ENCODE measurements at places on chromosomes 13 and 19.

DNA sequence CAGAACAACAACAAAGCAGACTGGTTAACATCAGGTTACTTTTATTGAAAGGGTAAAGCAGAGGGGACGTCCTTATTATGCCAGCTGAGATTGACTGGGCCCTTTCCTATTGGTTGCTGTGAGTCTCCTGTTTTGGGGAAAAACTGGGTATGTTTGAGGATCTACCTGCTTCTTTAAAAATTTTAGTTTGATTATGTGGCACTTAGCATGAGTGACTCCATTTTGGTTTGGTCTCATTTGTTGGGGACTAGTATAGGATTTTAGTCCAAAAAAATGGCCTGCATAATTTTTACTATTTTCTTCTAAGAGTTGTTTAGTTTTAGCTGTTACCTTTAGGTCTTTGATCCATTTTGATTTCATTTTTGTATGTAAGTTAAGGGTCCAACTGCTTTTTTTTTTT, 14.4 kb downstream of the ZNF627 start:
- DNase-seq, result no peak

DNA sequence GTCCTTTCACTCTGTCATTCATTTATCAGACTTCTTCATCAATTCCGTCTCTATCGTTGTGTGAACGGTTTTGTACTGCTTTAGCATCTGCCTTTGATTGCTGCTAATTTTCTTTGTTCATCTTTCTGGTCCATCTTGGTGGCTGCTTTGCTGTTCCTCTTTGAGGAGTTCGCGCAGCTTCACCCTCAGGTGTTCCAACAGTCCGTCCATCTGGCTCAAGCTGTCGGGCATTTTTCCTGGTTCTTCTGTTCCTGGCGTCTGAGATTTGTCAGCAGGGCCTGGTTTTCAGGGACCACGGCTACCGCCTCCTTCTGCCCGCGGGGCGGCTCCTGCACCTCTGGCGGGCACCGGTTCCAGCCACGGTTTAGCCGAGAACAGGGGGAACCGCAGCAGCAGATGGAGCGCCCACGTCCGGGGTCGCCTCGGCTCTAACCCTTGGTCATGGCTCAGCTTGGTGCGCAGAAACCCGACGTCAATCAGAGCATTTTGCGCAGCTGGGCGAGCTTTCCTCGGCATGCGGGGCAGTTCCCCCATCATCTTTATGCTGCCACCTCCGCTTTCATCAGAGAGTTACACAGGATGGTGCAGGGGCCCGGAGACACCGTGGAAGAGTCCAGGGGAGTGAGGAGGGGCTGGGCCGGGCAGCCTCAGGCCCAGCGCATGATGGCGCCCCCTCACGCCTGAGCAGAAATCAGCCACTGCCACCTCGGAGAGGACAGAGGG, 89.5 kb downstream of the ZNF100 start:
- no peak for DNase-seq

GRCh38 chr13:37667702-37668101, 69.1 kb upstream of the POSTN start:
- no peak for DNase-seq

GRCh38 chr13:108313382-108313781, 43.9 kb downstream of the TNFSF13B start:
- no peak for DNase-seq

DNA sequence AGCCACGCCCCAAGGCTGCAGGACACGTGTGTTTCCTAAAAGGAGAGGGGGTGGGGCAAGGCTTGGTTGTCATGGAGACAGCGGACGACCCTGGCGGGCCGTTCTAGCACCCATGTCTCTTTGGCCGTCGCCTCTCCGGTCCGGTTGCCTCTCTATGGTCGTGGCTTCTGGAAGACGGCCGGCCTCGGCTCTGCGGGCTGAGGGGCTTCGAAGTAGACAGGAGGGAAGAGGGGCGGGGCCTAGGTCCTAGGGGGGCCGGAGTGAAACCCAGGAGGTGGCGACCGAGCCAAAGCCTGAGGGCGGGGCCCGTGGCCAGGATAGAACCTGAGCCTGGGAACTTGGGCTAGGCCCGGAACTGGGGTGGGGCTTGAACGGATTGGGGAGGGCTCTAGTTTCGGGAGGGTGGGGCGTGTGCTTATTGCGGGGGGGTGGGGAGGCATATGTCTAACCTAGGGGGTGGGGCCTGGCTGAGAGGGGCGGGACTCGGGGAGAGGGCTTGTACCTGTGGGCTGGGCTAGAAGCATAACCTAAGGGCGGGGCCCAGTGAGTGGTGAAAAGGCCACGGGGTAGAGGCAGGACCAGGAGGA, 750 bp upstream of the SLC27A1 start:
- peak; percentile 86 for DNase-seq

DNA sequence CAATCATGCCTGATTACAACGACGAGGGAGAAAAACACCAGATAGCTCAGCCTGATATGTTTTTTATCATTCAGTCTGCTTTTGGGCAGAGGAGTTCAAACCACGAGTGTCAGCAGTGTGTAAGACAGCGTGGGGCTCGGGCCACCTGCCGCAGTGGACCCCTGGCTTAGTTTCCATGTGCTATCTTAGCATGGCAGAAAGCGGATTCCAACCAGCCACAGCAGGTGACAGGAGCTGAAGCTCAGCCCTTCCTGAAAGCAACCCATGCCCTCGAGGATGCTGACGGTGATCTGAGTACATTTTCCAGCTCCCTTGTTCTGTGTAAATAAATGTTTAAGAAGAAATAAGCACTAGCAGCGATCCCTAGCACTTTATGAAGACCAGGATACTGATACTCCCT, 32.2 kb upstream of the MBNL2 start:
- DNase-seq, result no peak

GRCh38 chr19:49335784-49336481, 727 bp downstream of the CD37 start:
- DNase-seq, result no peak

GRCh38 chr19:56319991-56320390, 5.4 kb upstream of the ZSCAN5A start:
- no peak for DNase-seq

- no peak for DNase-seq
These were observed 1.7 kb downstream of the NOTCH3 start for GRCh38 chr19:15198951-15199660.

GRCh38 chr19:3873151-3873550, 4.3 kb upstream of the ZFR2 start:
- DNase-seq, result no peak

GRCh38 chr13:74931698-74932433, 550.1 kb downstream of the TBC1D4 start:
- DNase-seq, result no peak

DNA sequence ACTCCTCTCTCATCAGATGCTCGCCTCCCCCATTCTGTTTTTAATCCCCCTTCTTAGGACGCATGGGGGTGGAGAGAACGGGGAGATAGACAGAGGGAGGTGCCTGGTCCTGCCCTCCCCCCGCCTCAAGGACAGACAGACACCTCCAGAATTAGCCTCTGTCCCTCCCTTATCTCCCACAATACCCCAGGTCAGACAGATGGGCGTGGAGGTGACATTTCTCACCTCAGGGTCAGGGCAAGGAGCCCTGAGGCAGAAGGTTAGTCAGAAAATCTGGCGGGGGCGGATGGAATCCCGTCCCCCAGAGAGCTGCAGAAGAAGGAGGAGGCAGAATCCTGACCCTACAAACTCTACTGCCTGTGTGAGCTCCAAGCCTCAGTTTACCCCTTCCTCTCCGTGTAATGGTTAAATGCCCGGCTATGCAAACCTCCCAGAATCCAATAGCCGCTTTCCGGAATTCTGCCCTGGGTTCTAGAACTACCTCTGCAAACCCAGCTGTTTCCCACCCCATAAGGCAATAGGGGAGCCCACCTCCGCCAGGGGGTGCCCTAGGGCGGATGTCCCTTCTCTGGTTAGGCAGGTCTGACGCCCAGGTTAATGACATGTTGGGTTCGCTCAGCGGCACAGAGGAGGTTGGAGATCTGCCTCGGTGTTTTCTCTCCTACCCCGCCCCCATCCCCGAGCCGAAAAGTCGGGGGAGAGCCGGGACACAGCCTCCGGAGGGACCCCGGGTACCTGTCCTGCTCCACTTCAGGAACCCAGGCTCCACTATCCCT, 900 bp downstream of the PPP1R13L start:
- DNase-seq, result no peak

- no peak for DNase-seq
These were observed 99.0 kb upstream of the TSHZ3 start for GRCh38 chr19:31448221-31448657.

GRCh38 chr13:113852536-113853517, 11.0 kb downstream of the GAS6 start:
- DNase-seq, result no peak

- no peak for DNase-seq
These were observed 125.2 kb downstream of the TUBA3C start for GRCh38 chr13:19056355-19056880.

- DNase-seq, result no peak
These were observed 562.1 kb upstream of the KLF12 start for GRCh38 chr13:74696148-74696922.

- DNase-seq, result no peak
These were observed 18.3 kb downstream of the FBXO27 start for GRCh38 chr19:39014037-39014436.

GRCh38 chr19:17075864-17076542, 426 bp downstream of the MYO9B start:
- DNase-seq, result no peak

DNA sequence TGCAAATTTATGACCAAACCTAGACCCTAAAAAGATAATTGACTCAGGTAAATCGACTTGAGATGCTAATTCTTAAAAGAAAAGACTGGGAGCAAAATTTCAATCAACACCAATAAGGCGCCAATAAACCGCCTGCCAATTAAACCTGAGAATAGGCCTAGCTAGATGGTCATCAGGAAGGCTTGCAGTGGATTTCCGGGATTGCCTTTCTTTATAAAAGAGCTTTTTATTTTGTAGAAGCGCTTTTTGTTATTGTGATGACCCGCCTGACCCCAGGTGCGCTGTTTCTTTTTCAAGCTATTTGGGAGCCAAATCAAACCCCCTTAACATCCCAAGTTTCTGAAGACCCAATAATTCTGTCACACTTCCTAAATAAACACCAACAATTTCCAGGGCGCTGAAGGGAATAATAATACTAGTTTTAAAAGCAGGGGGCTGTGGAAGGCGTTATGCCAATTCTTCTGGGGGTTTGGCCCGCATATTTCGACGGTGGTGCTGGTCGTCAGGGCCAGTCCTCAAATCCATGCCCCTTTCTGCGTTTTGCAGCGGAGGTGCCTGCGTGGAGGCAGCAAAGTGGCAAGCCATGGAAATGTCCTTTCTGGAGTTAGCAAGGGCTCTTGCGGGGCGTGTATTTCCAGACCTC, 2.9 kb upstream of the ZIC5 start:
- no peak for DNase-seq

DNA sequence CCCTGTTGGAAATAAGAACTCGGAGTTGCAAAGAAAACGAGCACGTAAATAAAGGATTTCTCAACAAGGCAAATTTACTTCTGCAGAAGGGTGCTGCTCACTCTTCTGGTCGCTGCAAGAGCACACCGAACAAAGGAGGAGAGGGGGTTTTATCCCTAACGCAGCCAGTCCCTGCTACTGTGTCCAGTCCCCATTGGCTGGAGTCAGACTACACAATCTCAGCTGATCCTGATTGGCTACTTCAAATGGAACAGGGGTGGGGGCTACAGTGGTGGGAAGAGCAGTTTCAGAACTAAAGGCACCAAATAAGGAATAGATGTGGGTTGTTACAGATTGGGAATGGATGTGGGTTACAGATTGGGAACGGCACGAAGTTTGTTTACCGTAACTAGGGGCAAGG, 63.9 kb upstream of the MCF2L start:
- no peak for DNase-seq

DNA sequence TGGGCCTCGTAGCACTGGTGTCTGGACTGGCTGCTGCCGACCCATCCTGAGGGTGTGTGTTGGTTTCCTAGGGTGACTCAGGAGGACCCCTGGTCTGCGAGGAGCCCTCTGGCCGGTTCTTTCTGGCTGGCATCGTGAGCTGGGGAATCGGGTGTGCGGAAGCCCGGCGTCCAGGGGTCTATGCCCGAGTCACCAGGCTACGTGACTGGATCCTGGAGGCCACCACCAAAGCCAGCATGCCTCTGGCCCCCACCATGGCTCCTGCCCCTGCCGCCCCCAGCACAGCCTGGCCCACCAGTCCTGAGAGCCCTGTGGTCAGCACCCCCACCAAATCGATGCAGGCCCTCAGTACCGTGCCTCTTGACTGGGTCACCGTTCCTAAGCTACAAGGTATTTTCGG, 13.8 kb downstream of the TIMM13 start:
- DNase-seq, result no peak

DNA sequence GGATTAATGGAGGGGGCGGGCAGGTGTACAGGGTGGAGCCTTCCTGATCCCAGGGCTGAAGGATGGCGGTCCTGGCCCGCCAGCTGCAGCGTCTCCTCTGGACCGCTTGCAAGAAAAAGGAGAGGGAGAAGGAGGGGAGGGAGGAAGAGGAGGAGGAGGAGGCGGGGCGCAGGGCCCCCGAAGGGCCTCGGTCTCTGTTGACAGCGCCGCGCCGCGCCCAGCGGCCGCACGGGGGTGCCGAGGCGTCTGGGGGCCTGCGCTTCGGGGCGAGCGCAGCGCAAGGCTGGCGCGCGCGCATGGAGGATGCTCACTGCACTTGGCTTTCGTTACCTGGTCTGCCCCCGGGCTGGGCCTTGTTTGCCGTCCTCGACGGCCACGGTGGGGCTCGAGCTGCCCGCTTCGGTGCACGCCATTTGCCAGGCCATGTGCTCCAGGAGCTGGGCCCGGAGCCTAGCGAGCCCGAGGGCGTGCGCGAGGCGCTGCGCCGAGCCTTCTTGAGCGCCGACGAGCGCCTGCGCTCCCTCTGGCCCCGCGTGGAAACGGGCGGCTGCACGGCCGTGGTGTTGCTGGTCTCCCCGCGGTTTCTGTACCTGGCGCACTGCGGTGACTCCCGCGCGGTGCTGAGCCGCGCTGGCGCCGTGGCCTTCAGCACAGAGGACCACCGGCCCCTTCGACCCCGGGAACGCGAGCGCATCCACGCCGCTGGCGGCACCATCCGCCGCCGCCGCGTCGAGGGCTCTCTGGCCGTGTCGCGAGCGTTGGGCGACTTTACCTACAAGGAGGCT, at the start of gene PPM1N:
PPM1N (plus strand) TSS at position 33 of the 785 bp plus-strand sequence; CDS start at position 63, 30 bp downstream.
- DNase-seq, result peak; percentile 23

DNA sequence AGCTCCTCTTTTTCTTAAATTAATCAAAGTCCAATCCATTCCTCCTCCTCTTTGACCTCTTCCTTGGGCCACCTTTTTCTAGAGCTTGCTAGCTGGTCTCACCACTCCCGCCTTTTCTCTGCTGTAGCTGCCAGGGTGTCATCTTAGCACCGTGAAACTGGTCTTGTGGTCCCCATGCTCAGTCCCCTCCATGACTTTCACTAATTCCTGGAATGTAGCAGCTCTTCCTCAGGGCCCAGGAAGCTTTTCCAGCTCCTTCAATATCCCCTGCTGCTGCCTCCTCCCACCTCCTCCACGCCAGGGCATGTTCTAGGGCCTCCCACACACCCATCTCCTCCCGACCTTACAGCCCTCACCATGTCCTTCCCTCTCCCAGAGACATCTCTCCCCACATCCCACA, 222.2 kb downstream of the MYO16 start:
- no peak for DNase-seq

- DNase-seq, result no peak
These were observed 2.0 kb upstream of the LILRB2 start for GRCh38 chr19:54282686-54283470.

- peak; percentile 5 for DNase-seq
These were observed 8.0 kb downstream of the PDS5B start for GRCh38 chr13:32594157-32594738.

- DNase-seq, result peak; percentile 90
These were observed 13.2 kb upstream of the PAK4 start for GRCh38 chr19:39112338-39112890.

GRCh38 chr13:99911965-99912566, 59.5 kb downstream of the ZIC5 start:
- no peak for DNase-seq

- DNase-seq, result no peak
These were observed 501 bp downstream of the SIRT2 start for GRCh38 chr19:38898788-38899446.
